NCI-H1092 (cell line): ENCODE measurements at places on chromosomes 5 and 9.

DNA sequence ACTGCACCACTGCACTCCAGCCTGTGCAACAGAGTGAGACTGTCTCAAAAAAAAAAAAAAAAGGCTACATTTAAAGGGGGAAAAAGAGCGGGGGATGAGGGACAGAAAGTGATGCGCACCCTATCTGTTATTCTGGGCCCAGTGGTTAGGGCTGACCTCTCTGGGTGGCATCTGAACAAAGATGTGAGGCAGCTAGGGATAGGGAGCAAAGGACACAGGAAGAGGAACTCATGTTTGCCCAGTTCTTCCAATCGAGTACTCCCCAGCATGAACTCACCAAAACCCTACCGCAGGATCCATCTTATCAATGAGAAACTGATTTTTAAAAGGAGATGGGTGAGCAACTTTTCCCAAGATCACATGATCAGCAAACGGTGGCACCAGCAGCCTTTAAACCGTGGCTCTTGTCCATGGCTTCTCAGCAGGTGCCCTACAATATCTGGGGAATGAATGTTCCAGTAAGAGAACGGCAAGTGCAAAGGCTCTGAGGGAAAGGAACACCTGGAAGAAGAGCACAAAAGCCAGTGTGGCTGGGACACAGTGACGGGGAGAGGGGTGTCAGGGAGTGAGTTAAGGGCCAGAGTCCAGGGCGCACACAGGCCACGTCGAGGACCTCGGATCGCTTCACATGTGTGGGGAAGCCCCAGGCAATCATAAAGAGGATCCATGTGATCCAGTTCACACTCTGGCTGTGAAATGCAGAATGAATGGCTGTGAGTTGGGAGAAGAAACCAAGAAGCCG, 22.0 kb downstream of the RAPGEF1 start:
- no peak for DNase-seq

DNA sequence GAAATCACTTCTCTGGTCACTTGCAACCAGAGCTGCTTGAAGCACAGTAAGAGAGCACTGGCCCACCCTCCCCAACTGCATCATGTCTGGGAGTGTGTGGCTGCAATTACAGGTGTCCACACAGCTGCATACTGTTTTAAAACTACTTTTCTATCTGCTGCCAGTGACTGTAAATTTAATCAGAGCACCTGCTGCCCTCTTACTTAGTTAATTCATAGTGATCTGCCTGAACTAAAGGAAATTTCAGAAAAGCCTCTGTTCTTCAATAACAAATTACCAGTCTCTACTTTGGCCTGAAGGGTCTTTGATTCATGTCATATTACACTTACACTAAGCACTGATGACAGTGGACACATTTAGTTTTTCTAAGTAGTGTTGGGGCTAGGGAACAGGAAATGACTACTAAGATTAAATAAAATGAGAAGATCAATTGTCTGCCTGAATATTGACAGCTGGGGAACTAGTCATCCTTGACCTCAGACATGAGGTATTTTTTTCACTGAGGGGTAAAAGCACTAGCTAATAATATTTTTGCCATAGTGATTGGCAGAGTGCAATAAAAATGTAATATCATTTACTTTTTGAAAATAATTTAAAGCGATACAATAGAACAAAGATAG, 788.9 kb upstream of the GRAMD2B start:
- peak; percentile 27 for DNase-seq

DNA sequence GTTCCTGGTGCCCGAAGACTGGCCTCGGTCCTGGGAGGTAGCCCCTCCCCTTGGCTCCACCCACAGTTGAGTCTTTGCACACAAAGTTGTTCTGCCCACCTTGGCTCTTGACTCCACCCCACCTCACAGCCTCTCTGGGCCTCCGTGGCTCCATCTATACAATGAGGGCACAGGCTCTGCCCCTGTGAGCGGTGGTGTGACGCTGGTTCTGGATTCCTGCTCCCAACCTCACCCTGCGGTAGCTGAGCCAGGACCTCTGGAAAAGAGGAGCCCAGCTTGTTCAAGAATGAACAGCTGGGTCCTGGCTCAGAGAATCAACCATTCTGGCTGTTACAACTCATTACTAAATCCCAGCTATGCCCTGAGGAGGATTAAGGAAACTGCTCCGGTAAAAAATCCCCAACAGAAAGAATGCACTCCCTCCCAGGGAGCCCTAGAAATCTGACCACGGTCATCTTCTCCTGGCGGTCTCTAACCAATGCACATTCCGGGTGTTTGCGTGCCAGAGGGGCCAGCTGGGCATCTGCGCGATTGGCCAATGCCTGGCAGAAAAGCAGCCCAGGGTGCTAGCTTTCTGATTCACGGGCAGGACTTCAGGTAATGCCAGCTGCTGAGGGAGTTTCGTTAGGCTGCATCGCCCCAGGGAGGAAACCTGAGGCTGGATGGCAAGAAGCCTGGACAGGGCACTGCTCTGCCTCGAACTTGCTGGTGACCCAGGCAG, 9.9 kb upstream of the GRHPR start:
- DNase-seq = no peak

- no peak for DNase-seq
These were observed 31.5 kb downstream of the CNTLN start for GRCh38 chr9:17166346-17166745.

GRCh38 chr5:42874621-42875198, 63.0 kb upstream of the SELENOP start:
- DNase-seq = no peak

DNA sequence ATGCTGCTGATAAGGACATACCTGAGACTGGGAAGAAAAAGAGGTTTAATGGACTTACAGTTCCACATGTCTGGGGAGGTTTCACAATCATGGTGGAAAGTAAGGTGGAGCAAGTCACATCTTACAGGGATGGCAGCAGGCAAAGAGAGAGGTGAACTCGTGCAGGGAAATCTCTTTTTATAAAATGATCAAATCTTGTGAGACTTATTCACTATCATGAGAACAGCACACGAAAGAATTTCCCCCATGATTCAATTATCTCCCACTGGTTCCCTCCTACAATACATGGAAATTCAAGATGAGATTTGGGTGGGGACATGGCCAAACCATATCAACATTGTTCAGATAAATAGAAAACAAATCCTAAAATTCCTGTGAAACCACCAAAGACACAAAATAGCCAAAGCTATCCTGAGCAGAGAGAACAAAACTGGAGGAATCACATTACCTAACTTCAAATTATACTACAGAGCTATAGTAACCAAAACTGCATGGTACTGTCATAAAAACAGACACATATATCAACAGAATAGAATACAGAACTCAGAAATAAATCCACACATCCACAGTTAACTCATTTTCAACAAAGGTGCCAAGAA, 230.5 kb upstream of the TRIM32 start:
- DNase-seq = no peak

DNA sequence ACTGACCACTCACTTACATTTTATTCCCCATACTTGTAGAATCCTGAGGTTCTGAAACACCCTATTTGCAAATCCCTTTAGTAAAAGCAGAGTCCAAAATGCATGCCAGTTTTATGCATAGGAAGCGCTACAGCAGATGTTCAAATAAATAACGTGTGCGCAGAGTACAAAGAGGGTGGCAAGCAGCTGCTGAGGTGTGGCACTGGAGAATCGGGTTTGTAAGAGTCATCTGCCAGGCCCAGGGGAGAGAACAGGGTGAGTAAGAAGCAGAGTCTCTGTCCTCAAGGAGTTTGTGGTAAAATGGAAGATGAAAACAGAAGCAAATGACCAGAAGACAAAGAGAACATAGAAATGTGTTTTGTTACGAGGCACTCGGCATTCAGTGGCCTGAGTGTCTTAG, 288.8 kb downstream of the GLIS3 start:
- DNase-seq = no peak

GRCh38 chr5:74199005-74199404, 441.5 kb downstream of the ENC1 start:
- DNase-seq = no peak

DNA sequence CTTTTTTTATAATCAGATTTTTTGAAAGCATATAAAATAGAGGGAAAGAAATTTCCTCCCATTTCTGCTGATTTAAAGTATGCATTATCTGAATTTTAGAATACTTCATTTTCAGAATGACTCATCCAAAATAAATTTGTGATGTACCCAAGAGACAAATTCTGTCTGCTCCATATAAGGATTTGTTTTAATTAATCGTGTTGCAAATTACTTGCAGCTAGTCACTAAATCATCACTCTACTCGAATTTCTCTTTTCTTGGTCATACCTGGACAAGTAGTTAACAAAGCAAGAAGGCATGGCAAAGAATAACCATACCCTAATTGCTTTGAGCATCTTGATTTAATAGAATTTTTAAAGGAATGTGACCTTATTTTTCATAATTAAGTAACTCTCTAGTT, 284.1 kb upstream of the GRAMD2B start:
- DNase-seq = no peak

GRCh38 chr9:127598839-127599549, 13.1 kb upstream of the STXBP1 start:
- DNase-seq = no peak

- no peak for DNase-seq
These were observed 1014.8 kb downstream of the NR2F1-AS1 start for GRCh38 chr5:92566113-92566786.

DNA sequence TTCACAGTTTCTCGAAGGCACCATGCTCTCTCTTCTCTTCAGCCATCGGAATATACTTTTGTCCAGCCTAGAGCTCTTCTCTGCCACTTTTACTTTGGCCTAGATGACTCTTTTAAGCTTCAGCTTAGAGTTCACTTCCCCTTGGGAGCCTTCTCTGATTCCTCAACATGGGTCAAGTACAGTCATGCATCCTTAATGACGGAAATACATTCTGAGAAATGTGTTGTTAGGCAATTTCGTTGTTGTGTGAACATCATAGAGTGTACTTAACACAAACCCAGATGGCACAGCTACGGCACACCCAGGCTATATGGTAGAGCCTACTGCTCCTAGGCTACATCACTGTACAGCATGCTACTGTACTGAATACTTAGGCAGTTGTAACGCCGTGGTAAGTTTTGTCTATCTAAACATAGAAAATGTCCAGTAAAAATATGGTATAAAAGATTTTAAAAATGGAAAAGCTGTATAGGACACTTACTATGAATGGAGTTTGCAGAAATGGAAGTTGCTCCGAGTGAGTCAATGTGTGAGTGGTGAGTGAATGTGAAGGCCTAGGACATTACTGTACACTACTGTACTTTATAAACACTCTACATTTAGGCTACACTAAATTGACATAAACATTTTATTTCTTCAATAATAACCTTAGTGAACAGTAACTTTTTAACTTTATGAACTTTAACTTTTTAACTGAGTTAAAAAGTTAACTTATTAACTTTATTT, 15.1 kb upstream of the TNFSF15 start:
- no peak for DNase-seq

DNA sequence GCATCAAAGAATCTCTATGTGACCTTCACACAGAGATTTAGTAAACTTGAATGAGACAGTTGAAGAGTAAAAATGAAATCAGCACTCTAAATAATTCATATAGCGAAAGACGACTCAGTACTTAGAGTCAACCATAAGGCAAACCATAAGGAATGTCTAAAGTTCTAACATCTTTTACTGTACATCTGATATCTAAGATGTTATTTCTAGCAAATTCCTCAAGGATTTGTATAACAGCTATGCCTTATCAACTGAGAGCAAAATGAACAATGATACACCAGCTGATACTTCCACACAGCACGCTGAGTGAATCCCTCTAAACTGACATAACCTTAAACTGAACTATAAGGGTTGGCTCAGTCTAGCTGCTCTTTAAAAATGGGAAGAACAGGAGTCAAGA, 760.3 kb downstream of the EFNA5 start:
- DNase-seq = no peak

- DNase-seq = no peak
These were observed 42.8 kb downstream of the NEURL1B start for GRCh38 chr5:172683645-172684471.

- peak; percentile 45 for DNase-seq
These were observed 149.5 kb downstream of the BAAT start for GRCh38 chr9:101235105-101235866.

DNA sequence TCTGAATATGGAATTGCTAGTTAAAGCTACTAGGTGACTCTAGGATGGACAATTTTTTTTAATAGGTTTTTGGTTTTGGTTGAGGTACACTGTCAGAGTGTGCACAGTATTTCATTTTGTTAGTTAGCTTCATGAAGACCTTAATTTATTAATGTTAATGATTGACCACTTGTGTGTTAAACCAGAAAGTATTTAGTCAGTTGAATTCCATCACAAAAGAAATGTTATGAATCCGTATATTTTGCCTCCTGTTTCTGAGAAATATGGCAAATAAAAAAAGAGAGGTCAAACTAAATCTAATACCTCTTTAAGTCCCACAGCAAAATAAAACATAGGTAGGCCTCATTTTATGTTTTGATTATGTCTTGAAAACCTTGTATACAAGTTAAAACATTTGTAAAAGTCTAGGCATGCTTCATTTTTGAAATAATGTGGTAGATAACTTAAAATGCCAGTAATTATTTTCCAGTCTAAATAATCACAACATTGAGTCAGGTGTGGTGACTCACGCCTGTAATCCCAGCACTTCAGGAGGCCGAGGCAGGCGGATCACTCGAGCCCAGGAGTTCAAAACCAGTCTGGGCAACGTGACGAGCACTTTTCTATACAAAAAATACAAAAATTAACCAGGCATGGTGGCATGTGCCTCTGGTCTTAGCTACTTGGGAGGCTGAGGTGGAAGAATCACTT, 50.8 kb downstream of the ITGA1 start:
- no peak for DNase-seq

DNA sequence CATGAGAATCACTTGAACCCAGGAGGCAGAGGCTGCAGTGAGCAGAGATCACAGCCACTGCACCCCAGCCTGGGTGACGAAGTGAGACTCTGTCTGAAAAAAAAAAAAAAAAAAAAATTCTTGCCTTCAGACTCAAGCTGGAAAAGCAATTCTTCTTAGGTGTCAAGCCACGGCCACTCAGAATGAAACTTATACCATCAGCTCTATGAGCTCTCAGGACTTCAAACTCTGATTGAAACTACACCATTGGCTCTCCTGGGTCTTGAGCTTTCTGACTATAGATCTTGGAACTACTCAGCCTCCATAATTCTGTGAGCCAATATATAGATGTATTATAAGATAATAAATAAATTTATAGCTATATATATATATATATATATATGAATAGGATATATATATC, 12.9 kb upstream of the FGF10 start:
- no peak for DNase-seq

DNA sequence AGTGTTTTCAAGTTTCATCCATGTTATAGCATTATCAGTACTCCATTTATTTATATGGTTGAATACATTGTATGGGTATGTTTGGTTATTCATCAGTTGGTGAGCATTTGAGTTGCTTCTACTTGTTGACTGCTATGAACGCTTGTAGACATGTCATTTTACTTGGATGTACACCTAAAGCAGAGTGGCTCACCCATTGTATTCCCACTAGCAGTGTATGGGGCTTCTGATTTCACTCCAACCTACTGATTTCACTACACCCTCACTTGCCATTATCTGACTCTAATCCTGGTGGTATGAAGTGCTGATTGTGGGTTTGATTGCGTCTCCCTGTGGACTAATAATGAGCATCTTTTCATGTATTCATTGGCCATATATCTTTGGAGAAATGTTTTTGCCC, 9.5 kb downstream of the NPM1 start:
- no peak for DNase-seq

- no peak for DNase-seq
These were observed 76.7 kb downstream of the GRAMD2B start for GRCh38 chr5:126499853-126500342.
